ENCODE measurements at places on chromosomes 1 and 21. TPM values are rescaled to one million over a fixed set of nuclear protein-coding genes. Genes with fewer than 3 reads are reported as not detected.

GBP3 gene
- 18.3 TPM for total RNA-seq

ALX3 gene
- not detected for total RNA-seq

BMP8A gene
- not detected for total RNA-seq

GSTM2 gene
- 39.0 TPM for total RNA-seq

TSSK3 gene
- total RNA-seq = 3.5 TPM

ANXA9 gene
- not detected for total RNA-seq

RUNX1 gene
- total RNA-seq = 23.9 TPM

Measured in osteocyte (in vitro differentiated cells).